H1 (cell line): ENCODE measurements at places on chromosomes 11 and 22.

DNA sequence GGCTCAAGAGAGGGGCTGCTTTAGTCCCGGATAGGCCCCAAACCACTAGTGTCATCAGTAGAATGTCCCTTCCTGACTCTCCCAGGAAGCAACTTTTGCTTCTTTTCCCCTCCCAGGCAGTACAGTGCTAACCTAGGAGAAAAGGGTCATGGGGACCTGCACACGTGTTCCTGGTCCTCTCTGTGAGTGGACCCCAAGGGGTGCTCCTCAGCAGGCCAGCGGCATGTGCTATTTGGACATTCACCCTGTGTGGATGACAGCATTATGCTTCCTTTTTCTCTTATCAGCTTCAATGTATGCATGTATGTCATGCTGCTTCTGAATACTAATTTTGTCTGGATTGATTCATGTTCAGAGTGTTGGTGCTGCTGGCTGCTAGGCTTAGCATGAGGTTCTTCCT is 18.1 kb upstream of the PLET1 start:
- no peak for DNase-seq

DNA sequence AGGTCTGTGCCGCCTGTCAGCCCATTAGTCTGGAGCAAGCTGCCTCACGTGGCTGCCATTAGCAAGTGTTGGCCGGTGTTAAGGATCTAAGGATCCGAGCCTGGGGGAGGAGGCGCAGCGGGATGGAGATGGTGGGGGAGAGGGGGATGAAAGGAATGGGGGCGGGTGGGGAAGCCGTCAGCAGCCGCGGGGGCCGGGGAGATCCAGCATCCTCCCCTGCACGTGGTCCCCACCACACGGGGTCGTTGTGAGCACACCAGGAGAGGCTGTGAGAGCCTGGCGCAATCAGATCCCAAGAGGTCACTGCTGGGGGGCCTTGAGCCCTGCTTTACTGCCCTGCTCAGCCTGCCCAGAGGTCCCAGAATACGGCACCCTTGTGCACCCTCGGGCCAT is 7.3 kb downstream of the CABP7 start:
- DNase-seq = no peak

DNA sequence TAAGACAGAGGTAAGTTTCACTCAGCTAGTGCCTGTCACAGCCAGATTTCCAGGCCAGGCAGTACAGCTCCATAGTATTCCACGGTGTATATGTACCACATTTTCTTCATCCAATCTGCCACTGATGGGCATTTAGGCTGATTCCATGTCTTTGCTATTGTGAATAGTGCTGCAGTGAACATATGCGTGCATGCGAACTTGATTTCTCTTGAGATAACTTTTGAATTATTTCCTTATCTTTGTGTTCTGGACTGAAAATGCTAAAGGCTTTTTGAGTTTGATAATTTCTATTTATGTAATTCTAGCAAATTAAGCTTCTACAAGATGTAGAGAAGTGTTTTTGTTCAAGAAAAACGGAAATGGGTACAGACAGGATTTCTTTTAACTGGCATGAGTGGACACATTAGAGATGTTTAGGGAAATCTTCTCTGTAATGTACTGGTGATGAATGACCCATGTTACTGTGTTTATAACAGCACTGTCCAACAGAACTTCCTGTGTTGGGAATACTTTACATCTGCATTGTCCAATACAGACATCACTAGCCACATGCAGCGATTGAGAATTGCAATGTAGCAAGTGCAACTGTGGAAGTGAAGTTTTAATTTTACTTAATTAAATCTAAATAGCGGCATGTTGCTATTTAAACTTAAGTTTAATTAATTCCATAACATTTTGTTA is 151.3 kb downstream of the CADM1 start:
- no peak for DNase-seq

GRCh38 chr11:2666828-2667570 is 32.8 kb downstream of the KCNQ1OT1 start:
- DNase-seq = no peak

GRCh38 chr22:44074337-44074984 is 50.4 kb downstream of the PARVB start:
- DNase-seq = no peak

- no peak for DNase-seq
These were observed 205.5 kb downstream of the CTTN start for GRCh38 chr11:70603756-70604211.
